Lung (tissue), 17 donors: ENCODE measurements at places on chromosomes 11 and 22. TPM values are rescaled to one million over a fixed set of nuclear protein-coding genes. Genes with fewer than 3 reads are reported as not detected.

DNA sequence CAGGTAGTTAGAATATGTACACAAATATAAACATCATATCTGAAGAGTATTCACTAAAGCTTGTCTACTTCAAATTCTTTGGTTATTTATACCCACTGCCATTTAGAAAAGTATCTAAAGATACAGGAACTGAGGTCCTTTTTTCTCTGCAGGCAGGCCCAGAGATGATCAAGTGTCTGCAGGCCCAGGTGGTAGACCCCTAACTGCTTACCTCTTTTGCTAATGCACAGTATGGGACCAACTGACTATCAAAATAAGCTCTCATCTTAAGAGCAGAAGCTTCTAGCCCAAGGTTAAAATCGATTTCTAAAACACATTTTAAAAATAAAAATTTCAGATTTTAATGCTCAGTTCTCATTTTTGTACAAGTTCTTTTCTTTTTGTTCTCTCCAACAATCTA is 81.5 kb downstream of the APOL5 start:
- H3K4me1 ChIP-seq = peaks cover 15% of the 10 kb centered on the region
- H3K36me3 ChIP-seq = no peaks in the 10 kb centered on the region
- H3K4me3 ChIP-seq = no peak overlapping the region
- no peak overlapping the region for H3K27ac ChIP-seq
- no peak for DNase-seq
- no peaks in the 10 kb centered on the region for H3K27me3 ChIP-seq

DNA sequence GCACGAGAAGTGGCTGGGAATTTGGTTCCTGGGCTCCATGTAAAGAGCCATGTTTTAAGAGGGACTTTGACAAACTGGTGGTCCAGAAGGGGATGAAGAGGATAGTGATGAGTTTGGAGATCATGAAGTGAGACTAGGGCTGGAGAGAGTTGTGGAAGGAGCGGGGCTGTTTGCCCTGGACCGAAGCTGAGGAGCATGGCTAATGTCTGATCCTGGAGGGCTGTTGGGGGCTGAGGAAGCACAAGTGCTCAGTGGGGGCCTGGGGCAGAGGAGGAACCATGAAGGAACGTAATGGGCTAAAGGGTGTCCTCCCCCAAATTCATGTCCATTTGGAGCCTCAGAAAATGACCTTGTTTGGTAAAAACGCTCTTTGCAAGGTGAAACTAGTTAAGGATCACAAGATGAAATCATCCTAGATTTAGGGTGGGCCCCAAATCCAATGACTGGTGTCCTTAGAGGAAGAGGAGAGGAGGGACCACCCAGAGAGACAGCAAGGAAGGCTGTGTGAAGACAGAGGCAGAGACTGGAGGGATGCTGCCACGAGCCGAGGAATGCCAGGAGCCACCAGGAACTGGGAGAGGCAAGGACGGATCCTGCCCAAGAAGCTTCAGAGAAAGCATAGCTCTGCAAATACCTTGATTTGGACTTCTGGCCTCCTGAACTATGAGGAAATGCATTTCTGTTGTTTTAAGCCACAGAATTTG is 107.3 kb upstream of the LMO1 start:
- H3K27ac ChIP-seq = no peak overlapping the region
- H3K36me3 ChIP-seq = no peaks in the 10 kb centered on the region
- no peaks in the 10 kb centered on the region for H3K4me1 ChIP-seq
- no peak overlapping the region for H3K4me3 ChIP-seq
- DNase-seq = no peak

ENTHD1 gene
- total RNA-seq = 0.15 TPM

DNA sequence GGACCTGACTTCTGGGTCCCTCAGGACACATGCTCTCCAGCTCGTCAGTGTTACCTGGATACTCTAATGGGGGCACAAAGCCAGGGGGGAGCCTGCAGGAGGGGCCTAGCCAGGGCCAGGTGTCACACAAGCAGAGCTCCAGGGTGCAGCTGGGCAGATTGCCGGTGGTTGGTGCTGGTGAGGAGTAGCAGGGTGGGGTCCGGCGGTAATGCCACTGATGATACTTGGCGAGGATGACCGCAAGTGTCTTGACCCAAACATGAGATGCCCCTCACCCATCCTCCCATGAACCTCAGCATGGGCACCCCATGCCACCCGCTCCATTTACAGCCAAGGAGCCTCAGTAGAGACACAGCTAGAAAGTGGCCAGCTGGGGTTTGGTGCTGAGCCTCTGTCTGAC is 15.1 kb upstream of the KCNQ1OT1 start:
- H3K36me3 ChIP-seq = no peaks in the 10 kb centered on the region
- H3K27me3 ChIP-seq = no peaks in the 10 kb centered on the region
- peaks cover 4% of the 10 kb centered on the region for H3K4me1 ChIP-seq
- no peak for DNase-seq

PATE1 gene
- total RNA-seq = not detected

FAM111B gene
- total RNA-seq = 6.9 TPM
